ENCODE measurements at places on chromosomes 13 and 19. TPM values are rescaled to one million over a fixed set of nuclear protein-coding genes. Genes with fewer than 3 reads are reported as not detected.
A peak's percentile ranks its signal among the peaks of the same experiment; 100 is the strongest.

DNA sequence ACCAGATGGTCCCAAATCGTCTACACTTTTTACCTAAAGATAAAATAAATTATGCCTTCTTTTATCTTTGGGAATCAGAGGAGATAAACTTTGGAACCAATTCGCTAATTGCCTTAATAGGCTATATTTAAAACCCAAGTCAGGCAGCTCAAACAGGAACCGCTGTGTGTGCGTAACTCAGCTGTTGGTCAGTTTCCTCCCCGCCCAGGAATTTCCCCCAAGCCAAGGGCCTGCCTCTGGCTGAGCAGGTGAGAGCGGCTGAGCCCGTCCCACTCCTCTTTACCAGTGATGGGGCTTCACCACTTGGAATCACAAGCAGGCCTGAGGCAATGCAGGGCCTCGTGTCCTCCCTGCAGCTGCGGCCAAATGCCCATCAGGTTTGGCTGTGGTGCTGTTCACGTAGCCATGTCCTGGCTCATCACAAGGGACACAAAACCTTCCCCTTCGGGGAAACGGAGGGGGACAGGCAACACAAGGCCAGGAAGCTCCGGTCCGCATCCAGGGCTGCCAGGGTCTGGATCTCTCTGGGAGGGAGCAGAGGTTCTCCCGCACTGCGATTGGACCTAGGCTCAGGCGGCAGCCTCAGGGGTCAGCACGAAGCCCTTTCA is 503 bp upstream of the SLC7A9 start:
- H3K4me3 ChIP-seq, result no peak overlapping the region
- H3K4me1 ChIP-seq, result no peaks in the 10 kb centered on the region
- H3K27ac ChIP-seq, result peak overlapping the region; percentile 88
- peak; percentile 81 for DNase-seq
- H3K27me3 ChIP-seq, result no peaks in the 10 kb centered on the region

CCDC122 gene
- 0.81 TPM for polyA plus RNA-seq

NXNL1 gene
- polyA plus RNA-seq, result not detected

GRCh38 chr13:97976610-97977521 is 23.4 kb downstream of the IPO5 start:
- peak overlapping the region; percentile 94 for H3K27ac ChIP-seq
- H3K4me1 ChIP-seq, result peaks cover 5% of the 10 kb centered on the region
- no peaks in the 10 kb centered on the region for H3K36me3 ChIP-seq
- H3K27me3 ChIP-seq, result no peaks in the 10 kb centered on the region
- peak overlapping the region; percentile 88 for H3K4me3 ChIP-seq

DNA sequence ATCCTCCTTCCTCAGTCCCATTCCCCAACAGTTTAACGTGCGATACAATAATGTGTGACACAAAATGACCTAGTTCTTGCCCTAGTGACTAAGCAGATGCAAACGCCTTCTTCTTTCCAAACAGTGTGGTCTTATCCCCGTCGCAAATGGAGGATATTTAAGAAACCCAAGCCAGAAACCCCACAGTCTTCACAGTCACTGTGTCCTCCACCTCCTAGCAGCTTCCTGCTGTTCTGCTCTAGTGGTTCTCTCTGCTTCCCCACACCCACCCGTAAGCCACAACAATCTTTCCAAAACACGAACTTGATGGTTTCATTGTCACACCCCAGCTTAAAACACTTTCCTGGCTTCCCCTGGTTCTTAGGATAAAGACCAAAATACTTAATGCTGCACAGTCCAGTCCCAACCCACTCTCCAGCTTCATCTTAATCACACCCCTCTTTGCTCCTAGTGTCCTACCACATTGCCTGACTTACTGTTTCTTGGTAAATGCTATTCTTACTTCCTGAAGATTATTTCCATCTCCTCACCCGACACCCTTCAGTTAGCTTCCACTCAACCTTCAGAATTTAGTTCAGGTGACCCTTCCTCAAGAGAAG is 32.3 kb downstream of the ITM2B start:
- H3K27me3 ChIP-seq, result no peaks in the 10 kb centered on the region
- H3K27ac ChIP-seq, result no peak overlapping the region
- DNase-seq, result no peak
- H3K4me3 ChIP-seq, result no peak overlapping the region
- peaks cover 8% of the 10 kb centered on the region for H3K36me3 ChIP-seq

DNA sequence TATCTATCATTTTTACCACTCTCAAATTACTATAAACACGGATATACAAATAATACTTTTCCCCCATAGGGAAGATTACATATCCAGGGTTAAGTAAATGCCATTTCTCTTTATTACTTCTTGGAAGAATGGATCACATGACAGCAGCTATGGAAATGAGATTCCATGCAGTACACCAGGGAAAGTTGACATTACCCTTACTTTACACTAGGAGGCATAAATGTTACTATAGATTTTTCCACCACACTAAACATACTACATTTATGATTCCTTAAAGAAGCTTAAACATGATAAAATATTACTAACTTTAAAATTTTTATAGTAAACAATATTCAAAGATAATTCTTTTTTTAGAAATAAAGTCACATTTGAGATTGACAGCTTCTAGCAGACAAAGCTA is 611.4 kb downstream of the PCDH9 start:
- DNase-seq, result no peak
- H3K4me1 ChIP-seq, result no peaks in the 10 kb centered on the region
- H3K27ac ChIP-seq, result no peak overlapping the region
- no peaks in the 10 kb centered on the region for H3K27me3 ChIP-seq
- H3K36me3 ChIP-seq, result no peaks in the 10 kb centered on the region

DNA sequence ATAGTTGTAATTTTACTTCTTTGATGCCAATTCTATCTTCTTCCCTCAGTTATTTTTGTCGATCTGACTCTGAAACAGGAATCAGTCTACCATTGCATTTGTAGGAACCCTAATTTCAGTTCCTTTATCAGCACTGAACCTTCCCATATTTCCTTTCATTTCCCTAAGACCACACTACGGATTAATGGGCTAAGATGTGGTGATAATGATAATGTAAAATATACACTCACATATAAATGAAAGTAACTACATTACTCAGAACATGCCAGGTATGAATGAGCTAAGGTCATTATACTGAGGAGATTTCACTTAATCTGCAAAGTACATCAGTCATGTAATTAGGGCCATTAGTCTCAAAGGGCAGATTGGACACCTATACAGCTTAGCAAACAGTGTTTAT is 60.2 kb upstream of the RFC3 start:
- no peak overlapping the region for H3K4me3 ChIP-seq
- H3K36me3 ChIP-seq, result no peaks in the 10 kb centered on the region
- no peak overlapping the region for H3K27ac ChIP-seq
- H3K27me3 ChIP-seq, result no peaks in the 10 kb centered on the region

GRCh38 chr13:56713656-56714055 is 427.1 kb upstream of the PRR20A start:
- H3K27ac ChIP-seq, result no peak overlapping the region
- DNase-seq, result no peak
- H3K36me3 ChIP-seq, result no peaks in the 10 kb centered on the region
- no peak overlapping the region for H3K4me3 ChIP-seq
- H3K4me1 ChIP-seq, result no peaks in the 10 kb centered on the region

DNA sequence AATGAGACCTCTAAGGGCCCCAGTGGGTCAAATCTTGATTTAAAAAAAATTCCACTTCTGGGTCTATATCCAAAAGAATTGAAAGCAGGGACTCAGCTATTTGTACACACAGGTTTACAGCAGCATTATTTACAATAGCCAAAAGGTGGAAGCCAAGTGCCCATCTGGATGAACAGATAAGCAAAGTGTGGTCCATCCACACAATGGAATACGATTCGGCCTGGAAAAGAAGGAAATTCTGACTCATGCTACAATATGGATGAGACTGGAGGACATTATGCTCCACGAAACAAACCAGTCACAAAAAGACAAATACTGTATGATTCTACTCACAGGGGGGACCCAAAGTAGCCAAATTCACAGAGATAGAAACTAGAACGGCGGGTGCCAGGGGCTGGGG is 76.7 kb downstream of the CACNA1A start:
- H3K4me1 ChIP-seq, result no peaks in the 10 kb centered on the region
- no peaks in the 10 kb centered on the region for H3K36me3 ChIP-seq
- no peak overlapping the region for H3K4me3 ChIP-seq

- no peaks in the 10 kb centered on the region for H3K27me3 ChIP-seq
- peaks cover 3% of the 10 kb centered on the region for H3K4me1 ChIP-seq
- no peaks in the 10 kb centered on the region for H3K36me3 ChIP-seq
- DNase-seq, result no peak
- peak overlapping the region; percentile 89 for H3K27ac ChIP-seq
- H3K4me3 ChIP-seq, result peak overlapping the region; percentile 45
Measured at GRCh38 chr19:55253842-55254624, 4.8 kb downstream of the PPP6R1 start.

NLRP7 gene
- not detected for polyA plus RNA-seq

GRIN2D gene
- polyA plus RNA-seq, result not detected

- H3K27ac ChIP-seq, result peak overlapping the region; percentile 96
- peaks cover 27% of the 10 kb centered on the region for H3K4me1 ChIP-seq
- no peaks in the 10 kb centered on the region for H3K36me3 ChIP-seq
- no peaks in the 10 kb centered on the region for H3K27me3 ChIP-seq
- peak overlapping the region; percentile 76 for H3K4me3 ChIP-seq
Measured at GRCh38 chr13:27170516-27171243, 931 bp downstream of the USP12 start.

- H3K36me3 ChIP-seq, result no peaks in the 10 kb centered on the region
- no peaks in the 10 kb centered on the region for H3K4me1 ChIP-seq
- no peaks in the 10 kb centered on the region for H3K27me3 ChIP-seq
- H3K4me3 ChIP-seq, result peak overlapping the region; percentile 67
- H3K27ac ChIP-seq, result peak overlapping the region; percentile 85
Measured at GRCh38 chr19:53520547-53521372, 17.2 kb upstream of the ZNF331 start.

SIGLEC5 gene
- not detected for polyA plus RNA-seq

- peak; percentile 94 for DNase-seq
- peak overlapping the region; percentile 65 for H3K27ac ChIP-seq
- peak overlapping the region; percentile 71 for H3K4me3 ChIP-seq
- H3K4me1 ChIP-seq, result no peaks in the 10 kb centered on the region
- H3K36me3 ChIP-seq, result peaks cover 20% of the 10 kb centered on the region
Measured at GRCh38 chr19:49442771-49443365, 1.5 kb upstream of the SLC17A7 start.

CABP5 gene
- polyA plus RNA-seq, result not detected

DNA sequence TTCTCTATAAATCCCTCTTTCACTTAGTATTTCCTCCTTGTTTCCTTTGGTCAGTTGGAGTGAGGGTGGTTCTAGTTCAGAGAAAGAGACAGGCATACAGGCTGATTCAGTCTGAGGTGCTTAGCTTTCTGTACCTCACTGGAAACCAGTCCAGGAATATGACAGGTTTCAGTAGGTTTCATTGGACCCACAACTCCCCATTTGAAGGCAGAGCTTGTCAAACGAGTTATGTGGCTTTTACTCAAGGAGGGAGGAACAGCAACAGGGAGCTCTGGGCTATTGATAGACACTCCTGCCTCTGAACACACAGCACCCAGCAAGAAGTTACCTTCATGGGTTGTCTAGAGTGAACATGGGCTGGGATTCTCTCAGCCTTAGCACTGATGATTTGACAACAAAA is 14.5 kb downstream of the ACTN4 start:
- H3K36me3 ChIP-seq, result peaks cover 2% of the 10 kb centered on the region
- no peaks in the 10 kb centered on the region for H3K27me3 ChIP-seq
- H3K27ac ChIP-seq, result peak overlapping the region; percentile 88
- DNase-seq, result peak; percentile 85

PTGIR gene
- polyA plus RNA-seq, result 1.6 TPM

DNA sequence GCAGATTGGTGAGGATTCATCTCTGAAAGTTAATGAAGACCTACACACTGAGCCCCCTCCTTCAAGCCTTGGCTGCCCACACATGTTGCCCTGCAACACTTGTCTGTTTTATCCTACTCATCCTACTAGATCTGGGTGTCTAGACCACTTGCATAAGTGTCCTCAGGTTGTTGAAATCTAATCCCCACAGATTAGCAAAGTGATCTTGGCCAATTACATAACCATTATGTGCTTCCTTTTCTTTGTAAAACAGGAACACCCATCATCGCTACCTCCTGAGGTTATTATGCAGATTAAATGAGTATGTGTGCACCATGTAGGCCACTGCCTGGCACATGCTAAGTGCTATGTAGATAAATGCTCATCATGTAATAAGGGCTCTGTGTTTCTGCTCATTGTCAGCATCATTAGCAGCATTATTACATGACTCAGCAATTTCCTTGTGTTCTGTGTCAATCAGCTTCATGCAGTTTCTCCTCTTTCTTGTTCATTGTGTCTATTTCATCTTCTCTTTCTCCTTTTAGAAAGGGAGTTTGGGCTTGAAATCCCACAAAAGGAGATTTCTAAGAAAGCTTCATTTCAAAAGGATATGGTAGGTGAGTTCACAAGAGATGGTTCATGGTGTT is 15.1 kb downstream of the ZNF175 start:
- H3K36me3 ChIP-seq, result peaks cover 12% of the 10 kb centered on the region
- H3K4me1 ChIP-seq, result no peaks in the 10 kb centered on the region
- no peak overlapping the region for H3K4me3 ChIP-seq

DNA sequence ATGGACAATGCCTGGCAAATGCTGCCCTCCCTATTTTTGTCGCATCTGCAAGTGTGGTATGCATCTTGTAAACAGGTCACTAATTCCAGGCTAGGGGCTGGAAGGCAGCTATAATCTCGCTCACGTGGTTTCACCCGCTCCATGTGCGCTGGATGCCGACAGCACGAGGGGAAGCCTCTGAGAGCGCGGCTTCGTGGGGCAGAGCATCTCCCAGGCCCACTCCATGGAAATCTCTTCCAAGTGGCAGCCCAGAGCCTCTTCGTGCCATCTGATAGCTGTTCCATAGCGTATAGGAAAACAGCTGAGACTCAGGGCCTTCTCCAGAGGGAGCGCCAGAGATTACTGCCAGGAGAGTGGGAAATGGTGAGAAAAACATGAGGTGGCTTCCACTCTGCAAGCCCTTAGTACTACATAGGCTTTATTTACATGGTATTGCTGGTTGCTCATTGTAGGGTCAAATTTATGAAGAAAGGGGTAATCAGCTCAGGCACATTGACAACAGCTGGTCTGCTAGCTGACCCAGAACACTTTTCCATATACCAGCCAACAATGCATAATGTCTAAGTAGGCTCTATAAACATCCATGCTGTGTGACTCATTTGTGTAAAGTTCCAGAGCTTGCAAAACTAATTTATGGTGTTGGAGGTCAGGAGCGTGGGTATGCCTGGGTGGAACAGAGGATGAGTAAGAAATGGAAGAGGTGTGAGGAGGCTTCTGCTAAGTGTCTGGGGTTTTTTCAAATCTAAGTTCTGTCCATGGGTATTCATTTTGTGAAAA is 165.2 kb downstream of the SHISA2 start:
- DNase-seq, result no peak
- H3K4me1 ChIP-seq, result no peaks in the 10 kb centered on the region
- no peaks in the 10 kb centered on the region for H3K36me3 ChIP-seq

- H3K4me3 ChIP-seq, result no peak overlapping the region
- no peak for DNase-seq
- no peak overlapping the region for H3K27ac ChIP-seq
- no peaks in the 10 kb centered on the region for H3K36me3 ChIP-seq
Measured at GRCh38 chr13:51311231-51311630, 28.3 kb upstream of the SERPINE3 start.

All from small intestine (tissue), 16 donors.